ENCODE measurements at places on chromosomes 12 and 14.

- peak; percentile 51 for DNase-seq
Measured at GRCh38 chr12:24922090-24922489, 26.8 kb downstream of the BCAT1 start.

- DNase-seq = peak; percentile 41
Measured at GRCh38 chr12:115632308-115632707, 645.2 kb downstream of the MED13L start.

DNA sequence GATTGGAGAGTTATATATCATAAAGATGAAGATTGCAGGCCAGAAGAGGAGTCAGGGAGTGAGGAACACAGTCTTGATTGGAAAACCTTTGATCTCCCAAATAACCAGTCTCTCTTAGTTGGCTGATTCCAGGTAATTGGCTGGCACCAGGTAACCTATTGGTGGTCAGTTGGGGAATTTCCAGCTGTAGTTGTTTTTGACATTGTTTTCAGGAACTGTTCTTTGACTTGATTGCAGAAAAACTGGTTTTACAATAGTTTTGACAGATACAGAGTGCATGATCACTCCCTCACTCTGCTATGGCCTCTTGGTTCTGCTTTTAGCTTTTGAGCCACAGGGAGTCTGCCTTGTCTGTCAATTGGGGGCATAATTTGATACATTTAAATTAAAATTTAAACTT, 71.6 kb downstream of the ZNF641 start:
- no peak for DNase-seq

- DNase-seq = no peak
Measured at GRCh38 chr12:5498076-5498475, 66.2 kb downstream of the NTF3 start.

DNA sequence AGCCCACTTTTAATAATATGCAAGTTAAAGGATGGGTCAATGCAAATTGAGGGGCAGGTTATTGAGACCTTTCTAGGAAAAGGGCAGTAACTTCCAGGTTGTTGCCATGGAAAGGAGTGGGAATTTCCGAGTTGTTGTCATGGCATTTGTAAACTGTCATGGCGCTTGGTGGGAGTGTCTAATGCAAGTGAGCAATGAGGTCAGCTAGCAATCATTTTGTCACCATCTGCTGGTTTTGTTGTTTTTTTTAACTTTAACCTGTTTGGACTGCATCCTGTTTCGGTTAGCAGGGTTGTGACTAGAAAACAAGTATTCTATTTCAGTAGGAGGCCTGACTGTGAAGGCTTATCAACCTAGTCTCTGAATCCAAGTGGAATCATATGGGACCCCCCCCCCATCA, 85.8 kb upstream of the TSPAN11 start:
- no peak for DNase-seq

DNA sequence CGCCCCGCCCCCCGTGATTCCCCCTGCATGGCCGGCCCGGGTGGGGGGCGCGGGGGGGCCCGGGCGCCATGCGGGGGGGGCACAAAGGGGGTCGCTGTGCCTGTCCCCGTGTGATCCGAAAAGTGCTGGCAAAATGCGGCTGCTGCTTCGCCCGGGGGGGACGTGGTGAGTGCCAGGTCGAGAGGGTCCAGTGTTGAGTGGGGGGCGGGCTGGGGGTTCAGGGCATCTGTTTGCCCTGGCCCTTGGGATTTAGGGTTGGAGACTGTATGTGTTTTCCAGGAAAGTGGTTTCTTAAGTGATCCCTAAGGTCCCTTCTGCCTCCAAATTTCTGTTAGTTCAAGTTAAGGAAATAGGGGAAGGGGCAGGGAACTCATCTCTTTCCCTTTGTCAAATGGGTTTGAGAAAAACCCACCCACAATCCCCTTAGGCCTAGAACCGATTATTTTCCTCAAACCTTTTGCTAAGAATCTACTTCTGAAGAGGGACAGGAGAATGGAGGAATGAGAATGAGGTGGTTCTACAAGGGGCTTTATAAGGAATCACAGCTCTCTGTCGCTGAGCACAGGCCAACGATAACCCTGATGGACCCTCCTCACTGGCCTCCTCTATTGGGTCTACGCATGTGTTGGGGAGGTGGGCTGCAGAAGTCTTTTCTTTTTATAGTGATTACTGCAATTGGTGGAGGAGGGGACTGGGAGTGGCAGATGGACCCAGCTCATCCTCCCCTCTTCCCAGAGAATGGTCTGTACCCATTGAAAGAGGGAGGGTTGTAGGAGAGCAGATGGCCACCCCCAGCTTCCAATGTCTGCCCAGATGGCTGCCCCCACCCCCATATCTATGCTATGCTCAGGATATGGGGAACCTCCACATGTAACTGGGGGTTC, 834 bp downstream of the ARHGEF25 start:
- no peak for DNase-seq

DNA sequence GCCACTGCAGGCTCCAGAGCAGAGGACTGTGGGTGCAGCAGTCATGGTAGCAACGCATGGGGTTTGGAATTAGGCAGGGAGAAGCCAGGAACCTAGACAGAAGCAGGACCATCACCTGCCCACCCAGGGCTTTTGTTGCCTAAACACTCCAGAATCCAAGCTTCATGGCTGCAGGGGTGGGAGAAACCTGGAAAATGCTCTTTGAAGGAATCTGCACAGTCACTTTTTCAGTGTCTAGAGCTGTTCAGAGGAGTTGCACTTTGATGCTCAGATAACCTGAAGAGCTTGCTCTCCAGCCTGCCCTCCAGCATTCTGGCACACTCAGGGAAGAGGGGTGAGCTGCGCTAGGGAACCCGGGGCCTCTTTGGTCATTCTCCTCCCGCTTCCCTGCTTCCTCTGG, 1.6 kb upstream of the CELA1 start:
- no peak for DNase-seq

DNA sequence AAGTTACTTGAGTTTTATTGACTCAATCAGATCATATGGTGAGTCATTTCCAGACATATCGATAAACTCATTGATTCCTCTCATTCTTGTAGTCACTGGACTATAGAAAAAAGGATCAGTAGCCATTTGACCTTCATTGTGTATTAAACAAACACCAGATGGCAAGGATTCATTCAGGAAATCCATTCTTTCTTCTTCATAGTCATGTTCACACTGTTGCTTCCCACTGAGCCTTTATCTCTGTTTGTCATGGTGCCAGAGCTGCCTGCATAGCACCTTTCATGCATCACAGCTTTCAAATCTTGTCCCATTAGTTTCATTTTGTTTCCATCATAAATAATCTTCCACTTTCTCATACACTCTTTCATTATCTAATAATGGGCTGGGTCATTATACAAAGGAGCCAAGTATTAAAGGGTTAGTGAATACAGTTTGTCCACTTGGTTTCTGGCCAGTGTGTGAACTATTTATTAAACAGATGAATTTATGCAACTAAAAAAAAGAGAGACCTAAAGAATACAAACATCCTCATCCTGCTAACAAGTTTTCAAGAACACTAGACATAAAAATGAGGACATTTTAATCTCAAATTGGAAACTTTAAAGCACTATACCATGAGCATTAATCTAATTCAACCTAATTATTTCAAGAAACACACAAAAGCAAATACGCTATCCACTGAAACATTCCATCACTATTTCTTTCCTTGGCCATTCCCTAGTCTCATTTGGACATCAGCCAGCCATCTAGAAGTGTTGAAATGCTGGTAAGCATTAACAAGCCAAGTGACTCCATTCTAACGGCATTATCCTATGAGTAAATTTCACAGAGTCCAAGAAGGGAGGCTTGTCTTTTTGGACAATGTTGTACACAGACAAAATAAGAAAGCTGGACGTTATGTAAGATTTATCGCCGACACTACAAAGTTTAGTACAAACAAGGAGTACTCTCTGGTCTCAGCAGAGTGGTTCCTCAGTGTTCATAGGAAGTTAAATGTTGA, 476.5 kb downstream of the FOXG1 start:
- DNase-seq = peak; percentile 78

DNA sequence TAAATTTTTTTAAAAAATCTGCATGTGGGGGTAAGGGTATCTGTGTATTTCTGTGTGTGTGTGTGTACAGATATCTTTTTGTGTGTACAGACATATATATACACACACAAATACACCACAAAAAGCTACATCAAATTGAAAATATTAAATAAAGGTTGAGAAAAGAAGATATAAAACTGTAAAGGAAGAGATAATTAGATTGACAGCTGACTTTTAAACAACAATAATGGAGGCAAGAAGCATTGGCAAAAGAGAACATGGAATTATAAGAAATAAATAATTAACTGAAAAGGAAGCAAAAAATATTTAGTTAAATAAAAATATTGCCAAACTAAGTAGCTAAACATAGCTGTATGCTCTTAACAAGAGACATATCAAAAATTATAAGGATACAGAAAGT, 291.4 kb downstream of the FSCB start:
- no peak for DNase-seq

DNA sequence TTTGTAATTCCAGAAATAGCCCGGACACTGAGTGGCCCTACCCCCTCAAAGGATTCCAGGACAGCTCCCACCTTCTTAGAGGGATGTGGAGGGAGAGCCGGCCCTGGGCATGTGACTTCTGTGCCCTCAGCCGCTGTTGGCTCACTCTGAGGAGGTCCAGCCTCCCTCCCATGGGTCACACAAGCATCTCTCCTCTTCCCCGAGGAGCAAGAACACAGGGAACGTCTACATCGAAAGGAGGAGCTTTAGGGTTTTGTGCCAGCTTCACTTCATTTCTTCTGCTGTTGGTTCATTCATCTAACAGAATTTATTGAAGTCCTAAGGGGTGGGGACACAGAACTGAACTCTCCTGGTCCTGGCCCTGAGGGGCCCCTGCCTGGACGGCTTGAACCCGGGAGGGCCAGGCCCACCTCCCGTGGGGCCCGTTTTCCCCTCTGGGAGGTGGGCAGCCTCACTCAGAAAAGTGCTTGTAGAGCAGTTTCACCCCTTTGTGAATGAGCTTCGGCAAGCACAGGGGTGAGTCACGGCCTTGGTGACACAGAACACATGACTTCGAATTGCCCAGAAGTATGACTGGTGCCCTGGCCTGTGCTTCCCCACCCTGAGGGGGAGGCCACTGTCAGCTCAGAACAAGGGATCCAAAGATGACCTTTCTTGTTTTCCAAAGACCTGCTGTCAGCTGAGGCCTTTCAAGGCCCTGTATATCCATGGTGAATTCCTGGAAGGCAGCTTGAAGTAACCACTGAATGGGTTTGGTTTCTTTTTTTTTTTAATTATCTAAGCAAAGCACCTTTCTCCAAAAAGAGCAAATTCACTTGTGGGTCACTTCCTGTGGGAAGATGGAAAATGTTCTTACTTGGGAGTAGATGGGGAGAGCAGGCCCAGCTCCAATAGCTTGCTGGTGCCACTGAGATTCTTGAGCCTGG, 39.2 kb downstream of the NFKBIA start:
- DNase-seq = peak; percentile 76

- peak; percentile 24 for DNase-seq
Measured at GRCh38 chr12:65279369-65280112, 1.1 kb downstream of the MSRB3 start.

DNA sequence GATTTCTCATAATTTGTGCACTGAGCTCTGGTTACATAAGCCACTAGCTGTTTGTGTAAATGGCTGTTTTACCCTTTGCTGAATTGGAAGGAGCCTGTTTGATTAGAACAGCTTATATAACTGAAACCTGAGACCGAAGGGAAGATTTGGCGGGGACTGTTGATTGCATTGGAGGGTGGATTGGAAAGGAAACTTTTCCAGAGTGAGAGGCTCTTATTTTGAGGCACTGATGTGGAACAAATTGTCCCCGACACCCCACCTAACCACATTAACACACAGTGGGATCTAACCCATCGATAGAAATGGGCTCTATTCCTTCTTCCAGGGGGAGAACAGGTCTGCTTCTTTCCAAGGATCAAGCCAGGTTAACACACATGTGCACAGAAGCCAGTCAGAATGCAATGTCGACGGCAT, 51.7 kb downstream of the TMEM30B start:
- DNase-seq = no peak

DNA sequence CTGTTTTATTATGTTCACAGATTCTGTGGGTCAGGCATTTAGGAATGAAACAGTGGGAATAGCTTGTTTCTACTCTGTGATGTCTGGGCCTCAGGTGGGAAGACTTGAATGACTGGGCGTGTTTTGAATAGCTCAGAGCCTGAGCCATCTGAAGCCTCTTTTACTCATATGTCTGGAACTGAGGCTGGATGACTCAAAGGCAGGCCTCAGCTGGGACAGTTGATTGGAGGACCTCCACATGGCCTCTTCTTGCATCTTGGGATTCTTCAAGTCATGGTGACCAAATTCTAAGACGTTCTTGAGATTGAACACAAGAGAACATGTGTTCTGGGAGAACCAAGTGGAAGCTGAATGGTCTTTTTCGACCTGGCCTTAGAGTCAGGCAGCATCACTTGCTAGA, 45.8 kb upstream of the TBX3 start:
- DNase-seq = peak; percentile 44

Measured in choroid plexus epithelial cell (primary cell).